ENCODE measurements at places on chromosomes 7 and 10.

- DNase-seq = no peak
Measured at GRCh38 chr7:131354390-131354789, 26.7 kb downstream of the MKLN1 start.

DNA sequence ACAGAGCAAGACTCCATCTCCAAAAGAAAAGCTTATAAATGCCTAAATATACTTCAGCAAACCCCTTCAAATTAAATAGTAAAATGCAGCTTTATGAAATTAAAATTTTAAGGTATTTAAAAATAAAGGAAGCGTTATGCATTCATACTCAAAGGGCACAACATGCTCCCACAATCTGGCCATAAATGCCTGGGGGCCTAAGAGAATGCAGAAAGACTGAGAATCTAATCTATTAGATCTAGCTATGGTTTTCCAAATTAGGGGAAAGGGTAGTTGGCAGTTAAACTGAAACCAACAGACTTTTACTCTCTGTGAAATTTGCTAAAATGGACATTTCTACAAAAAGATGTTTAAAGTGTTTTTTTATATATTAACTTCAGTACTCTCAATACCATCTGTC lies 40.6 kb downstream of the SORBS1 start:
- DNase-seq = no peak

- DNase-seq = no peak
Measured at GRCh38 chr10:130570074-130570473, 433.9 kb downstream of the GLRX3 start.

DNA sequence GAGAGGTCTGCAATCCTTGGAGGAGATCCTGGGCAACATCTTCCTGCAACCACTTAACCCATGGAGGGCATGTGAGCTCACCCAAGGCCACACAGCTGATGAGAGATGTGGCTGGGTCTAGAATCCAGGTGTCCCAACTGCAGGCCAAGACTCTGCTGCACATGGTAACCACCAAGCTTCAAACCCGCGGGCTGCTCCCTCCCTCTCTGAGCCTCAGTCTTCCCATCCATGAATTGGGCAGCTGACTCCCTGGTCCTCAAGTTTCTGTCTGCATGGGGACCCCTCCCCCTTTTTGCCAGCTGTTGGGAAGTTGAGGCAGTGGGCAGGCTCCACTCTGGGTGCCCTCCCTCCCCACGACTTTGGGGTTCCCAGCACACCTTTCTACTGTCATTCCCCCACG lies 20.9 kb upstream of the INMT start:
- DNase-seq = no peak

Measured in stimulated activated CD8-positive, alpha-beta memory T cell treated with anti-CD3 and anti-CD28 coated beads, Interleukin-4, amount 100 ng/mL, for 24 hours (primary cell).